ENCODE measurements at places on chromosomes 3 and 15.

DNA sequence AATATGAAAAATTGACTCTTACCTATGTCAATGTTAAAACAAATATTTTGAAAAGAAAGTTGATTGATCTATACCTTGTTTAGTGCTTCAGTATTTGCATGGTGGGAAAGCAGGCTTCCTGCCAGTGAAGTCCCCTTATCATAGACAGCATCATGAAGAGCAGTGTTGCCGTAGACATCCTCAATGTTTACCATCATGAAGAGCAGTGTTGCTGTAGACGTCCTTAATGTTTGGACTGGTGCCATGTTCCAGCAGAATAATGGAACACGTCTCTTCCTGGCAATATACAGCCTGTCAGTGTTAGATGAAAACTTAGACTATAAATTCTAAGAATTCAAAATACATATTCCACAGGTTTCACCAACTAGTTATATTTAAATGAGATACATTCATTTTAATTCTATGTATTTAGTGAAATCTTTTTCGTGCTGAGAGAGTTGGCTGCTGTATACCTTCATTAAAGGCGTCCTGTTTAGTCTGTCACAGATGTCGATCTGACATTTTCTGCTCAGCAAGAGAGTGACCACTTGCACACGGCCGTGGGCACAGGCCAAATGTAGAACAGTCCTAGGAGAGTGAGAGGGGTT, 116.8 kb downstream of the LMLN start:
- DNase-seq, result no peak

- DNase-seq, result no peak
These were observed 17.1 kb downstream of the PML start for GRCh38 chr15:74011610-74012009.

GRCh38 chr3:46517016-46517783, 19.4 kb downstream of the RTP3 start:
- DNase-seq, result no peak

GRCh38 chr3:130991126-130991525, 35.5 kb downstream of the ASTE1 start:
- DNase-seq, result no peak

DNA sequence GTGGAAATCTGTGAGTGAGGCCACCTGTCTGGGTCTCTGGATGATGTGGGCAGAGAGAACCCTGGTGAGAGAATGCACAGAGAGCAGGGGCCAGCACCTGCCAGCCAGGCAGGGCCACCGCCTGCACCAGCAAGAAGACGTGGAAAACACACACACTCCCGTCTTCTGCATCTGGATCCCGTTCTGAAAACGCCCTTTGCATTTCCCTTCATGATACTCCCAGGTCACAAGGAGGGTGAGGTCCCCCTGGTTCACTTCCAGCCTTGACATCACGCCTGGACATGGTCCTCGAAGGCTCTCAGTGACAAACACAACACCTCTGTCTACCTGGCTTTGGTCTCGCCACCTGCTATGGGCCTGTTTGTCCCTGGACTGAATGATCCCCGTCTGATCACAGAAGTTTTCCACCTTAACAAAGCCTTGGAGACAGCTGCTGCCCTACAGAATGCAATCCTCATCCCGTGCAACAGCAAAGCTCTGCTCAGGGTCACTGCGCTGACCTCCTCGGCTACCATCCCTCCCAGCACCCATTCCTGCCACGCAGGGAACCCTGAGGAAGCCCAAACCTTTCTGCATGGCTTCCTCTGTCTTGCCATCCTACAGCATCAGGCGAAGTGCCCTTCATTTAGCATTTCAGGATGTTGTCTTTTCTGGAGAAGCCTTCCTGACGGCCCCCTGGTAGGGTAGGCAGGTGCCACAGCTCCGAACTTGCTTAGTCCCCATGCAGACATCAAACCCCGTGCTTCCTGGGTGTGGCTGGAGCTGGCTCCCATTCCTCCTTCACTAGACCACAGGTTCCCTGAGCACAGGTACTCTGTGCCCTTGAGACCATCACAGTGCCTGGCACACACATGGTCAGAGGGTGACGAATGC, 122.5 kb downstream of the ATP10A start:
- DNase-seq, result no peak

- no peak for DNase-seq
These were observed 117.8 kb downstream of the TMEM266 start for GRCh38 chr15:76177491-76178040.

DNA sequence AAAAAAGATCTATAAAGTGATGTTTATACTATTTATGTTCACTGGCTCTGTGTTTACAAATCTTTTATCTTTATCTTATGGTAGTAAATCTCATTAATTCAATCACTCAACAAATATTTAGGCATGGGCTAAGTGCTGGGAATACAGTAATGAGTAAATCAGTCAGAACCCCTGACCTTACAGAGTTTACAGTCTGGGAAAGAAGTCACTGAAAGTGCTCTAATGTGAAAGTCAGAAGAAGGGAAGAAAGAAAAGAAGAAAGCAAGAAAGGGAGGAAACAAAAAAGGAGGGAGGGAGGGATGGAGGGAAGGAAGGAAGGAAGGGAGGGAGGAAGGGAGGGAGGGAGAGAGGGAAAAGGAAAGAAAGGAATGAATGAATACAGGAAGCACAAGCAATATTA, 96.8 kb upstream of the SOX2 start:
- DNase-seq, result no peak

DNA sequence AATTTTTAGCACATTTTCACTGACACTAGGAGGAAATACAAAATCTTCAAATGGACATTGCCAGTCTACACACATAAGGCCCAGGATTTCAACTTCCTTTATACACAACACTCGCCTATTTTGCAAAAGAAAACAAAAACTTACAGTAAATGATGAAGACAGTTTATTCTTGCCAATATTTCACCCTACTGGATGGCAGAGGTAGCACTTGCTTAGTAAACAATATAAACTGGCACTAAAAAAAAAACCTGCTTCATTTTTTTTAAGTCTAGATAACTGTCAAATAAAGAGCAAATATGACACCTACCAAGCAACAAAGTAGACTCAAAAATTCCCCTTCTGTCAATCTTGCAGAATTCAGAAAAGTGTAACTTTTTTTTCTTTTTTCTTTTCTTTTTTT, 204.0 kb downstream of the VPS13C start:
- no peak for DNase-seq

Measured in NCI-H2081 treated with DMSO at 0.1 percent for 48 hours (cell line).